ENCODE measurements at places on chromosomes 2 and 18.

DNA sequence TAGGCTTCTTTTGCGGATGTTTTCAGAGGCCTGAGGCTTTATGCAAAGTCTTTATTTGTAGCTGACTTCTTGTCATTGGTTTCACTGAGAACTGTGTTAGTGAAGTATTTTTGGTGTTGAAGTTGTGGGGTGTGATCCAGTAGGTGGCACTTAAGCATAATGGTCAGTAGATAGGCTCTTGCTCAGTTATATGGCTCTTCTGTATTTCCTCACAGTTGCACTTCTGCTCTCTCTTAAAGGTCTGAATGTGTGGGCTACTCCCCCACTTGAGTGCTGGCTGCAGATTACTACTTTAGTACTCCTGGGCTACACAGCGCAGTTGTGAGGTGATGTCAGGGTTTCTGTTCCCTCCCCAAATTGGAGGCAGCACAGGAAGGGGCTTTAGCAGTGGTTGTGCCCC, 133.8 kb upstream of the SCN7A start:
- DNase-seq = no peak

DNA sequence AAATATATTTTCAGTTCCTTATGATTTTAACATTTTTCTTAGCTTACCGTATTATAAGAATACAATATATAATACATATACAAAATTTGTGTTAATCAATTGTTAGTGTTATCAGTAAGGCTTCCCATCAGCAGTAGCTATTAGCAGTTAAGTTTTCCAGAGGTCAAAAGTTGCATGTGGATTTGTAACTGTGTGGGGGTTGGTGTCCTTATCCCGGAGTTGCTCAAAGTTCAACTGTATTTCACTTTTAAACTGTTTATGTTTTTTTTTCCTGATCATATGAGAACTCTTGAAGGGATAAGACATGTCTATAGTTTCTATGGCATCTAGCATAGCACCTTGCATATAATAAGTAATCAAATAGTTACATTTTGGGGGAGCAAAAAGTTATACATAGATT, 11.9 kb upstream of the MFSD6 start:
- no peak for DNase-seq

- no peak for DNase-seq
These were observed 1550.8 kb upstream of the PIK3C3 start for GRCh38 chr18:40404284-40404683.

GRCh38 chr2:43160778-43161177, 65.6 kb downstream of the ZFP36L2 start:
- DNase-seq = no peak

DNA sequence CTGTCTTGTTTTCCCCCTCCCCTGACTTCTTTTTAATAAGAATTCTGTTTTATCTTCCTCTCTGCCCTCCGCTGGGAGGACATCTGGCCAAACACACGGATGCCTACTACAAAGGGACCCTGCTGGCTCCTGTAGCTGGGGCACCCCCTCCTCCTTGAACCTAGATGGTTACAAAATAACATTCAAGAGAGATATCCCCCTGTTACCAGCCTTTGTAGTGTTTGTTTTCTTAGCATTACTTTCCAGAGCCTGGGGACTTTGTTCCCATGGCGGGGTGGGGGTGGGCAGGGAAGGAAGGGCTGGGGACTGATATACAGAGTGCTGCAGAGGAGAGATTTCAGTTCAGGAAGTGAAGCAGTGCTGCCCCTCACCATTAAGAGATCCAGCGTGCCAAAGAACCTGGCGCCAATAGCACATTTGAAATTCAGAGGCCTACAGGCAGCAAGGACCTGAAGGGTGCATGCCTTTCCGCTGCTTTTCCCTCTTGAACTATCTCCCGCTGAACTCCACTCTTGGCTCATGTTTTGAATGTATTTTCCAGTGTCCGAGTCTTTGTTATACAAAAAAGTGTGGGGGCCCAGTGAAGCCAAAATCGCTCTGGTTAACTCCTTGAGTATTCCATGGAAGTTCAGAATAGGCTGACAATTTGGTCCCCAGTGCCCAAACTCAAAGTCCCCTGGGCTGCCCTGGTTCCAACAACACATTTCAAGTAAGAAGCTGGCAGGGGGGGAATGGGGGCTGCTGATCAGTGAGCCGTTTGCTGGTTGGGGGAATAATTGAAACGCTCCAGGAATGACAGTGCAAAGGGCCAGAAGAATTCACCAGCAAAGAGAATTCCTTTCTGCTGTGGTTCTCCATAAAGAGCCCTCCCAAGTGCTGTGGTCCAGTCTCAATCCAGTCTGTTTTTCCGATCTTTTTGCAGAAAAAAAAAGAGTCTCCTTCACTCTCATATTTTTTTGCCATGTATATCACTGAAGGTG, 94.8 kb upstream of the THOC1 start:
- DNase-seq = no peak

GRCh38 chr2:71667256-71668182, 214.2 kb downstream of the DYSF start:
- no peak for DNase-seq

GRCh38 chr2:151043484-151043883, 218.2 kb downstream of the RBM43 start:
- no peak for DNase-seq

DNA sequence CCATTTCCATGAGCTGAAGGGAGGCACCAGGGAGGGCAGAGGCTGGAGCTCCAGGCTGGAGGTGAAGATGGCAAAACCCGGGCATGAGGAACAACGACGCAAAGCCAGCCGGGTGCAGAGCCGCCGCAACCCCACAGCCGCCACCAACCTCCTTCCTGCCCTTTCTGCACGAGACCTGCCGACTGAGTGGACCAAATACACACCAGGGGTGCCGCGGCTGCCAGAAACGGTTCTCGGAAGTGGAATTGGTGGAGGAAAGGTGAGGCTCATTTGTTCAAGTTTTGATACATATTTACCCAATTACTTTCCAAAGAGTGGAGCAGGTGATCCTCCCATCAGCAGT, 8.4 kb upstream of the CIDEA start:
- DNase-seq = no peak

- DNase-seq = no peak
These were observed 116.7 kb upstream of the AGAP1 start for GRCh38 chr2:235377176-235377575.

DNA sequence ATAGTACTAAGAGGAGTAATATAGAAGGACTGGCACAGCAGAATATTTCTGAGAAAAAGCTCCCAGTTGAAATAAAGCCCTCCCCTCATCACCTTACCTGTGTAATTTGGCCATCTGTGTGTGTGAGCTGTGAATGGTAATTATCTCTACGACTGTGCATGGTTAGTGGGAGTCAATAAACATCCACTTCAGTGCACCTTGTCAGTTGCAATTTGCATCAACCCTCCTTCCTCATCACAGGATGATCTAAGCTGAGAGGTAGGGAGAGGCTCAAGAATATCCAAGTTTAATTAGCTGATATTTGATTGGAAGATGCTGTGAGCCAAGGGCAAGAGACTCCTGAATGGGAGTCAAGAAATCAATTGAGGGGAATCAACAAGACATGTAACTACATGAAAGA, 694.9 kb upstream of the KLHL29 start:
- no peak for DNase-seq

DNA sequence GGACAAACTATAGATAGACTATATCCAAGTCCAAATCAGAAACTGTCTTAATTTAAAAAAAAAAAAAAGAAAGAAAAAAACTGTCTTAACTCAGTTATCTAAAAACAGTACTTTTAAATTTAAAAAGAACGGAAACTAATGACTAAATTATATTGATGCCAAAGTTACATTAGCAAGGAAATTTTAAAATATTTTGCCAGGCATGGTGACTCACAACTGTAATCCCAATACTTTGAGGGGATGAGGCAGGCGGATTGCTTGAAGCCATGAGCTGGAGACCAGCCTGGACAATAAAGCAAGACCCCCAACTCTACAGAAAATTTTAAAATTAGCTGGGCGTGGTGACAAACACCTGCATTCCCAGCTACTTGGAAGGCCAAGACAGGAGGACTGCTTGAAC, 30.9 kb downstream of the MEMO1 start:
- DNase-seq = no peak

DNA sequence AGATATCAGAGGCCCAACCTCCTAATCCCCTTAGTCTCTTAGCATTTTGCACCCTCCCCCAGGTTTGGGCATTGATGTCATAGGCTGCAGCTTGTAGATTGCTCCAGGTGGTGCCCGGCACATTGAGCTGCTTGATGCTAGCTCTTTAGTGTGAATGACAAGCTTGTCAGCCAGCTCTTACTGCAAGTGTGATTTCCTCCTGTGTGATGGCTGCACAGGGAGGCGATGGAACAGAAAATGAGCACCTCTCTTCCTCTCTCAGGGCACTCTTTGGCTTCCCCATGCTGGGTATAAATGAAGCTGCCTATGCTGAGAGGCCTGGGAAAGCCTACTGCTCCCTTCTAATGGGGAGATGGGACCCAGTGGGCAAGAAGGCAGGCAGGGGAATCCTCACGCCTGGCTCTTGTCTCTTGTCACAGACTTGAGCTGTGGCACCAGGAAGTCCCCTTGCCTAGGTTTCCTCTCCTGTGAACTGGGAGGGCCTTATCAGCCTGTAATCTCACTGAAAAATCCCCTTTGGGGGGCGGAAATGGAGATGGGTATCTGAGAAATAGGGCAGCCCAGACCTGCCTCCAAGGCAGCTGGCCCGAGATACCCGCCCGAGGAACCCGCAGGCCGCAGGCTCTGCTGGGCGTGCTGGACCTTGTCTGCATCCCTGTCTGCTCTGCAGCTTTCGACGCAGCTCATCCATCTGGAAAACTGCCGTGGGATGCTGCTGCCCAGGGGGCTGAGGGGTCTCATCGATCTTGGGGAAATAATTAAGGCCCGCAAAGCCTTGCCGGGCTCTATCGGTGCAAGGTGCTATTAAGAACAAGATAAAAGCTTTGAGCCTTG, 163.5 kb upstream of the CXCR4 start:
- DNase-seq = no peak

- DNase-seq = no peak
These were observed 377.6 kb upstream of the NETO1 start for GRCh38 chr18:73245345-73245744.

GRCh38 chr2:234339501-234339900, 157.4 kb downstream of the ARL4C start:
- DNase-seq = no peak

DNA sequence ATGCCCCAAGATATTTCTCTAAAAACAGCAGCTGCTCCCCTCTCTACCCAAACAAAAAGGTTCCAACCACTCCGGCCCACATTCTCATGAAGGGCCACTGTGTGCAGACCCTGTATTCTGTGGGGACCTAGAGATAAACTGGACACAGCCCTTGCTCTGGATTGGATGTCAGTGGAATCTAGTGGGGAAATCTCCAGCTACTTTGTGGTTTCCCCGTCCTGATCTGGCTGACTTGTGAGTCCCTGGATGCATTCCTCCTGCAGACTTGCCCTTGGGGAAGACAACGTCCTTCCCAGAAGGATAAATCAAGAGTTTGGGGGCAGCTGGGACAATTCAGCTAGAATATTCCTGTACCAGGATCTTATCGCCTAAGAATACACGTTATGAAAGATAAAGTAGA, 151.1 kb downstream of the FSHR start:
- no peak for DNase-seq

DNA sequence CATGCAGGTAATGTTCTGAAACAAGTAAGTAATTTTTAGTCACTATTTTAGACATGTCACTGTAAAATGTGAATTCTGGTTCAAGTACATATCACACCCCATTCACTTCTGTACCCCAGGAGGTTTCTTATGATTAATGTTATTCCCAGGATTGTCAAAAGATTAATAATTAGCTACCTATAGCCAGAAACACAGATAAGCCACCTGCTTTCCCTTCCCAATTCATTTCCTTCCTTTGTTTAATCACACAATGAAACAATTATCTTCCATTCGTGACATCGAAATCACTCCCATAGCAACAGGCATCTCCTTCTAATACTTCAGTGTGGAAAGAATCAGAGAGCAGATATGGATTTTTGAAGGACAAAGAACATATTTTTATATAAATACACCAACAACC, 1650.3 kb upstream of the CELF4 start:
- no peak for DNase-seq

DNA sequence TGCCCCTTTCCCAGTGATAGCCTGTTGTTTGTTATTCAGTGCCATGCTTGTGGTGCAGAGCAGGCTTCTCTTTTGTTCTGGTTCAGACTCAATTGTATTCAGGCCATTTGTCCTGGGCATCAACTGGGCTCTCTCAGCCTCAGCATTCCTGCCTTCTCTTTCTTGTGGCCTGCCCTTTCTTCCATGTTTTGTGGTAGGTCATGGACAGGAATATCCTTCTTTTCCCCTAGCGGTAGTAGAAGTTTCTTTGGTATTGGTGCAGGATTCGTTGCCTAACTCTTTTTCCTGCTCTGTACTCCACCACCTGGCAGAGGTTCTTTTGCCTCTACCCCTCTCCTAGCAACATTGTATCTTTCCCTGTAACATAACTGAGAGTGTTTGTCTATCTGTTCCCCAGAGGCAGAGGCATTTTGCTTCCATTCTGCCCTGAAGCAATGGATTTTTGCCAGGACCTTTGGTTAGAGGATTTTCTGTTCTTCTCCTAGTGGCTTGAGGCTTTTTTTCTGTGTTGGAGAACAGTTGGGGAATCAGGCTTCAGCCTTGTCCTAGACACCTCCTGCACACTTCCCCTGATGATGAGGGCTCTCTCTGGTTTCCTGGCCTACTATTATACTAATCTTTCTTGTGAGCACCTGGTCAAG, 68.5 kb downstream of the NCOA1 start:
- DNase-seq = no peak

DNA sequence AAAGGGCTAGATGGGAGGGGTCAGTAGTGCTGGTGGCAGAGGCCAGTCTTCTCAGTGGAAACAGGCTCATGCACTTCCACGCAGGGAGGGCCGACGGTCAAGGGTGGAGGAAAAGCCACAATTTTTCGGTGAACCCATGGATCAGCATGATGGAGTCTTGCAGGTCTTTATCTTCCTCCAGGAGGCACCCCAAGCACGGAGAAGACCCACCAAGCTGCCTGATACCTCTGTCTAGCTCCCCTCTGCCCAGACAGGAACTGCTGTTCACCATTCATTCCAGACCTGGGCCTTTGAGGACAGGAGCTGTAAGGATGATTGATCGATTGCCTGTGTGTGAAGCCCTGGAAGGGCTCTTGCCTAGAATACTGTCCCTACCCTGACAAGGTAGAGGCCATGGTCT, 2.8 kb upstream of the LRRFIP1 start:
- DNase-seq = no peak

- DNase-seq = no peak
These were observed 209.5 kb downstream of the LPIN1 start for GRCh38 chr2:11955884-11956291.

DNA sequence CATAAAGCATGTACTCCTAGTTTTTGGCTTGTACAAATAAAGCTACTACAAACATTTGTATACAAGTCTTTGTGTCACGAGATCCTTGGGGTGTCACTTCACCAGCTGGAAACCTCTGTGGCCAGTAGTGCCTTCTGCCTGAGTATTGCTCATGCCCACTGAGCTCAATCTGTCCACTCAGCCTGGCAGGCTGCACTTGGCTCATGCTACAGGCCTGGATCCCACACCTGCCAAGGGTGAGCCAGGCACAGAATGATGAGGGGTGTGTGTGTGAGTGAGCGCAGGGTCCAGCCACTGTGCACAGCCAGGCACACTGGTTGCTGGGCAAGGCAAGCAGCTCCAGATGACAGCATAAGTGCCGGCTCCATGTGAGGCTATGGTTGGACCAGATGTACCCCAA, 13.1 kb downstream of the SRD5A2 start:
- DNase-seq = no peak

- DNase-seq = no peak
These were observed 32.1 kb upstream of the MAPK4 start for GRCh38 chr18:50527636-50528307.

GRCh38 chr2:197628043-197628500, 47.3 kb downstream of the RFTN2 start:
- no peak for DNase-seq

Measured in stimulated activated CD4-positive, alpha-beta T cell treated with anti-CD3 and anti-CD28 coated beads, Interleukin-12 subunit alpha, Interleukin-12 subunit beta, amount 100 ng/mL, for 24 hours (primary cell).